ENCODE measurements at places on chromosomes 13 and 19.
A peak's percentile ranks its signal among the peaks of the same experiment; 100 is the strongest.

- DNase-seq, result no peak
Measured at GRCh38 chr13:69828527-69828926, 279.1 kb upstream of the ATXN8OS start.

GRCh38 chr19:19741184-19741583 lies 8.3 kb upstream of the ZNF14 start:
- no peak for DNase-seq

DNA sequence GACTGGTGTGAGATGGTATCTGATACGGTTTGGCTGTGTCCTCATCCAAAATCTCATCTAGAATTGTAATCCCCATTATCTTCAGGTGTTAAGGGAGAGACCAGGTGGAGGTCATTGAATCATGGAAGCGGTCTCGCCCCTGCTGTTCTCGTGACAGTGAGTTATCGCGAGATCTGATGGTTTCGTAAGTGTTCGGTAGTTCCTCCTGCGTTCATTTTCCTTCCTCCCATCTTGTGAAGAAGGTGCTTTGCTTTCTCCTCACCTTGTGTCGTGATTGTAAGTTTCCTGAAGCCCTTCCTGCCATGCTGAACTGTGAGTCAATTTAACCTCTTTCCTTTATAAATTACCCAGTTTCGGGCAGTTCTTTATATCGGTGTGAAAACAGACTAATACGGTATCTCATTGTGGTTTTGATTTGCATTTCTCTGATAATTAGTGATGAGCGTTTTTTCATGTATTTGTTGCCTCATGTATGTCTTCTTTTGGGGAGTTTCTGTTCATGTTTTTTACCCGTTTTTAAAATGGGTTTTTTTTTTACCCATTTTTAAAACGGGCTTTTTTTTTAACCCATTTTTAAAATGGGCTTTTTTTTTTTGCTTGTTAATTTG lies 102.8 kb upstream of the SLC10A2 start:
- DNase-seq, result no peak

GRCh38 chr13:110233181-110233950 lies 73.6 kb downstream of the COL4A1 start:
- DNase-seq, result no peak

GRCh38 chr13:32039056-32039455 lies 7.5 kb downstream of the FRY start:
- no peak for DNase-seq

GRCh38 chr19:29497686-29498436 lies 27.9 kb upstream of the VSTM2B start:
- DNase-seq, result no peak

GRCh38 chr19:50510121-50510670 lies 795 bp downstream of the JOSD2 start:
- DNase-seq, result no peak

GRCh38 chr13:79703772-79704171 lies 222.8 kb downstream of the NDFIP2 start:
- no peak for DNase-seq

DNA sequence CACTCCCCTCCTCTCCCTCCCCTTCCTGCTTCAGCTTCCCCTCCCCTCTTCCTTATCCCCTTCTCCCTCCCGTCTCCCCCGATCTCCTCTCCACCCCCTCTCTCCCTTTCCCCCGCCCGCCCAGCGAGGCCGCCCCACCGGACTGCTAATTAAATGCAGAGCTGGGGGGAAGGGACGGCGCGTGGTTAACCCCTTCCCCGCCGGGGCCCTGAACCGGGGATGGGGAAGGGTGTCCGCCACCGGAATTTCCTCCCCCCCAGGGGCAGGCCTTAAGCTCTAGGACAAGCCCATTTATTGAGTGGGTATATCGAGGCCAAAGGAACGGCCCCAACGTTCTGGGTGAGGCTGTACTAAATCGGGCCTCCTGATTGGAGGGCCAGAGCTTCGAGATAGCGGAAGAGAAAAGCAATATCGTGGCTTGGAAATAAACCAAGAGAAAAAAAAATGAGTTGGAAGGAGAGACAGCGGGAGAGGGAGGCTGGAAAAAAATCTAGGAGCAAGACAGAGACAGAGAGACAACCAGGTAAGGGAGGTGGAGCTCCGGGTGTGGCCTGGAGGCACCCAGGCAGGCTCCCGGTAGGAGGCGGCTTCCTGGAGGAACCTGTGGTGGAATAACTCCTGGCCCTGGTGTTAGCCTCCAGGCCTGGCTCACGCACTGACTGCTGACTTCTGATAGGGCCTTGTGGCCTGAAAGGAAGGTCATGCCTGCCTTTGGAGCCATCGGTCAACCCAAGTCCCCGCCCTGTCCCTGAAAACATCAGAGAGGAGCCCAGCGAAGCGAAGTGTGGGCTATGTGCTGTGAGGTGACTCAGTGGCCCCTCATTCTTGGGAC lies 11.6 kb upstream of the JUND start:
- DNase-seq, result peak; percentile 82

DNA sequence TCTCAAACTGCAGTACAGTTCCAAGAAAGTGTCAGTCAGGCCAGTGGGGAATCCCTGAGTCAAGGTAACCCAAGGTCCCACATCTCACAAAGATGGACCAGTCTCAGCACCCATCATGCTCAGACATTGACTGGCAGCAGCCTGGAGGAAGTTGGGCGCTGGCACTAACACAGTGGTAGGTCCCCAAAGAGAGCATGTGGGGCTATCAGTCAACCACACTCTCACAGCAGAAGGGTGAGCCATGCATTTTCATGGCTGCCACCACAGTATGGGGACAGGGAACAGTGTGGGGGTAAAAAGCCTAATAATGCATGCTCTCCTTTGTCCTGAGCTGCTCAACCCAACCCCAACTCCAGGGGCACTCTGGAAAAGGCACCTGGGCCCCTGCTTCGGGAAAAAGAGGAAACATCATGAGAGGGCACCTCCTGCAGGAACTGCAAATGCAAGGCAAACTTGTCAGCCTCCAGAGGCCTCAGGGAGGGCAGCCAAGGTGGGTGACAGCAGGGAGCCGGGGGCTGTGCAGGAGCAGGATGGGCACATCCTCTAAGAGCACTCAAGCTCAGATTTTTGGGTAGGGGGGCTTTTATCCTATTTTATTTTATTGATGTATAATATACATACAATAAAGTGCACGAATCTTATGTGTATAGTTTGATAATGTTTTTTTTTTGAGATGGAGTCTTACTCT lies 9.5 kb upstream of the PLEKHF1 start:
- no peak for DNase-seq

- no peak for DNase-seq
Measured at GRCh38 chr13:113129921-113130750, 7.5 kb downstream of the F10 start.

- no peak for DNase-seq
Measured at GRCh38 chr19:40286971-40287421, 1.9 kb upstream of the AKT2 start.

- DNase-seq, result no peak
Measured at GRCh38 chr13:32883474-32883873, 132.7 kb upstream of the KL start.

- DNase-seq, result no peak
Measured at GRCh38 chr13:102693776-102694175, 1.1 kb downstream of the METTL21C start.

GRCh38 chr13:33541456-33541855 lies 255.9 kb upstream of the STARD13 start:
- no peak for DNase-seq

DNA sequence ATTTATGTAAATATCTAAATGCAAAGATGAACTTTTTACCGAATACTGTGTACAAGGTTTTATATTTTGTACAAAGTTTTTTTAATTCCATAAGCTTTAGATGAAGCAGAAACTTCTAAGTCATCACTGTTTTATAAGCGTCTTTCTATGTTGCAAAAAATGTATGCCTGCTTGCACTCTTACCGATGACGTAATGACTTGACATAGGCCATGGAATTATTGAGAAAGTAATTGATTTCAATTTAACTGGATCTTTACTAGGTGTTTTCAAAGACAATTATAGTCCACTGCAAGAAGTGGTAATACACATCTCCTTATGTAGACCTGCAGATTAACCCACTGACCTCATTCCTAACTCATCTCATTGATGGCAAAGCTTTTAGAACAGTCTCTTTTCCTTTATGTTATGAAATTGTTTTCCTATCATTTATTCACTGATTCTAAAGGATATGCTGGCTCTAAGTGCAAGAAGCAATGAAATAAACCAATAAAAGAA lies 10.4 kb downstream of the DACH1 start:
- no peak for DNase-seq

- DNase-seq, result no peak
Measured at GRCh38 chr13:90414691-90415596, 932.5 kb upstream of the MIR17HG start.

DNA sequence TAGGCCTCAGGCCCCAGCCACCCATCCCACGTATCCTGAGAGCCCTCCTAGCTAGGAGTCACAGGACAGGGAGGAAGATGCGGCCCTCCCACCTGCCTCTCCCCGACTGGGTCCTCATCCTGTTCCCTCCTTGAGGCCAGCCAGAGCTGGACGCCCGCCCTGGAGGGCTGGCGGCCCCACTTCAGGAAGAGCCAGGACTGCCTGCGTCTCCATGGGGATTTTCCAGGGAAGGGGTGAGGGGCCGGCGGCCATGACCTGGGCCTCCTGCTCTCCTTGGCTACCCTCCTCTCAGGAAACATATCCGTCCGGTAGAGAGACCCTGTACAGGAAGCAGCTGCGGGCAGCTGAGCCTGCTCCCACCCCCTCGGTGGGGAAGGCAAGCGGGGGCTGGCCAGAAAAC lies 11.3 kb upstream of the PRKD2 start:
- DNase-seq, result no peak

GRCh38 chr13:96999091-96999490 lies 4.8 kb upstream of the OXGR1 start:
- DNase-seq, result no peak

DNA sequence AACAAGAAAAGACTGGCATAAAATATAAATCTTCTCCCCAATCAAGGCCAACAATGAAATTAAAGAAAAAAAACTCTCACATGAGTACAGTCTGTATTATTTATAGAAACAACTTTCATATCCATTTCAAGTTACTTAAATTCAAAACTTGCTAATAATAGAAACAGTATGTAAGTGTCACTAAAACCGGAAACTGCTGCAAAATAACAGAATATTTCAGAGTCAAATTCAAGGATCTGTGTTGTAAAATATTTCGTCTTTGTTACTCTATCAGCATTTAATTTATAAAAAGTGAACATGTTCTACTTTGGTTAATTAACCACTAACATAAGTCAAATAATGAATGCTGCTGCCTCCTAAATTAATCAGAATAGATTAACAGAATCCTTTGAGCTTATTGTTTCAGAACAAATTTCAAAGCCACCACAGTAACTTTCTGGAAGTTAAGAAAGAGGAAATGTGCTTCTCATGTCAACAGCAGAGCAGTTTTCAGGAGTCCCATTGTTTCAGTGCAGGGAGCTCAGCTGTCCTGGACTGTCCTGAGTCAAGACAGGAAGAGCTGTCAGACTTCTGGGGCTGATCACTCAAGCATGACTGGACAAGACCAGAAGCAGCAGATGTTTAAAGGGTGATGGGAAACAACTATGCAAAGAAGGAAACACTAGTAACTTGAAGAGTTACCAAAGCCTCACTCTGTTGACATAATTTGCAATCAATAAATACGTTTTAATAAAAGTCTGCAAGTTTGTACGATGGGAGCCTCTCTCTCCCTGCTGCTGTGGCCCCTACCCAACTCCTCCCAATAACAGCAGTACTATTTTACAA lies 76.9 kb downstream of the FOXO1 start:
- DNase-seq, result peak; percentile 84

DNA sequence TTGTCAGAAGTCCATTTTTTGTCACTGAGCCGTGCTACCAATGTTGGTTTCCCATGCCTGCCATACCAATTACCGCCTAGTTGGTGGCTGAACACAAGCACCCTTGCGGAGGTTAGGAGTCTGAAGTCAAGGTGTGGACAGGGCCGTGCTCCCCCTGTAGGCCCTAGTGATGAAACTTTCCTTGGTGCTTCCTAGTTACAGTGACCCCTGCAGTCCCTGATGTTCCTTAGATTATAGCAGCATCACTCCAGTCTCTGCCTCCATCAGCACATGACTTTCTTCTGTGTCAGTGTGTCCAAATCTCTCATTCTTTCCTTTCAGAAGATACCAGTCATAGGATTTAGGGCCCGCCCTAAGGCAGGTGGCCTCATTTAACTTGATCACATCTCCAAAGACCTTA lies 99.0 kb downstream of the MYO16 start:
- no peak for DNase-seq

DNA sequence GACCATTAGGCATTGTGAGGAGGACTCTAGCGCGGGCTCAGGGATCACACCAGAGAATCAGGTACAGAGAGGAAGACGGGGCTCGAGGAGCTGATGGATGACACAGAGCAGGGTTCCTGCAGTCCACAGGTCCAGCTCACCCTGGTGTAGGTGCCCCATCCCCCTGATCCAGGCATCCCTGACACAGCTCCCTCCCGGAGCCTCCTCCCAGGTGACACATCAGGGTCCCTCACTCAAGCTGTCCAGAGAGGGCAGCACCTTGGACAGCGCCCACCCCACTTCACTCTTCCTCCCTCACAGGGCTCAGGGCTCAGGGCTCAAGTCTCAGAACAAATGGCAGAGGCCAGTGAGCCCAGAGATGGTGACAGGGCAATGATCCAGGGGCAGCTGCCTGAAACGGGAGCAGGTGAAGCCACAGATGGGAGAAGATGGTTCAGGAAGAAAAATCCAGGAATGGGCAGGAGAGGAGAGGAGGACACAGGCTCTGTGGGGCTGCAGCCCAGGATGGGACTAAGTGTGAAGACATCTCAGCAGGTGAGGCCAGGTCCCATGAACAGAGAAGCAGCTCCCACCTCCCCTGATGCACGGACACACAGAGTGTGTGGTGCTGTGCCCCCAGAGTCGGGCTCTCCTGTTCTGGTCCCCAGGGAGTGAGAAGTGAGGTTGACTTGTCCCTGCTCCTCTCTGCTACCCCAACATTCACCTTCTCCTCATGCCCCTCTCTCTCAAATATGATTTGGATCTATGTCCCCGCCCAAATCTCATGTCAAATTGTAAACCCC lies 2.8 kb upstream of the CEACAM5 start:
- peak; percentile 17 for DNase-seq

GRCh38 chr13:33615436-33615835 lies 202.5 kb upstream of the RFC3 start:
- DNase-seq, result no peak

GRCh38 chr19:58362272-58362994 lies at the start of gene ZNF497:
ZNF497 (minus strand) TSS chr19:58362751; CDS start chr19:58357635, 5,116 bp downstream.
- DNase-seq, result peak; percentile 95

- no peak for DNase-seq
Measured at GRCh38 chr19:33554821-33555220, 33.2 kb upstream of the PEPD start.

DNA sequence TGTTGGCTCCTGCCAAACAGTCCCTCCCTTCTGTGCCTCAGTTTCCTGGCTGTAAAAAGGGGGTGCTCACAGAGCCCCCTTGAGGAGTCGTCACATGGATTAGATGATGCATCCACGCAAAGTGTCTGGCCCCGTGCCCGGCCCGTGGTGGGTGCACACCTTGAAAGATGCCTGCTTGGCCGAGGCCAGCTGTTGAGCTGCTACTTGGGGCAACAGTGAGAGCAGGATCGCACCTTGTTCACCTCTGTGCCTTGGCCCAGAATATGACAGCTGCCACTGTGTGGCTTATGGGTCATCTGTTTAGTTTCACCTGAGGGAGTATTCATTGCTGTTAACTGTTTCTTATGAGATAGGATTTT lies 17.7 kb downstream of the CRTC1 start:
- no peak for DNase-seq
